ENCODE measurements at places on chromosomes 13 and 19.

- no peak for DNase-seq
These were observed 14.9 kb downstream of the DPF1 start for GRCh38 chr19:38209152-38209551.

GRCh38 chr13:39347926-39348901 is 254.8 kb downstream of the LHFPL6 start:
- no peak for DNase-seq

DNA sequence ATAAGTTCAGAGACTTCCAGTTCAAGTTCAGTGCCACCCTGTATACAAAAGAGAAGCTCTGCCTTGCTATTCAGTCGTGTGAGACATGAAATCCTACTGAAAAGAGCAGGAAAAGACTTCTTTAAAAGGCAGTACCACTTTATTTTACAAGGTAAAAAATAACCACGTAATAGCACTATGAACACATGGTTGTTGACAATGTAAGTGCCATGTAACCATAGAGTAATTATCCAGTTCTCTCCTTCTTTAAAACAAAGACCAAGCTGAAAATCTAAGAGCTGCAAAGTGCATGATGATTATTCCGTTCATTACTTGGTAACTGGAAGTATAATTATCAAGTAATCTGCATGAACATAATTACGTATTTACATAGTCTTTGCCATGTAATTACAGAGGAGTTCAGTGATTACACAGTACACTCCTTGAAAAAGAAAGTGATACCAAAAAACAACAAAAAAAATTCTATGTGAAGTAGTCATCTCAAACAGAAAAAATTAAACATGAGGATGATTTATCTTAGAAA is 288.7 kb downstream of the EFNB2 start:
- DNase-seq, result no peak

- no peak for DNase-seq
These were observed 1041.0 kb downstream of the UQCRFS1 start for GRCh38 chr19:28171983-28172382.

GRCh38 chr19:46999878-47000277 is 19.8 kb upstream of the NPAS1 start:
- DNase-seq, result no peak

GRCh38 chr13:71879129-71879535 is 12.1 kb upstream of the DACH1 start:
- no peak for DNase-seq

DNA sequence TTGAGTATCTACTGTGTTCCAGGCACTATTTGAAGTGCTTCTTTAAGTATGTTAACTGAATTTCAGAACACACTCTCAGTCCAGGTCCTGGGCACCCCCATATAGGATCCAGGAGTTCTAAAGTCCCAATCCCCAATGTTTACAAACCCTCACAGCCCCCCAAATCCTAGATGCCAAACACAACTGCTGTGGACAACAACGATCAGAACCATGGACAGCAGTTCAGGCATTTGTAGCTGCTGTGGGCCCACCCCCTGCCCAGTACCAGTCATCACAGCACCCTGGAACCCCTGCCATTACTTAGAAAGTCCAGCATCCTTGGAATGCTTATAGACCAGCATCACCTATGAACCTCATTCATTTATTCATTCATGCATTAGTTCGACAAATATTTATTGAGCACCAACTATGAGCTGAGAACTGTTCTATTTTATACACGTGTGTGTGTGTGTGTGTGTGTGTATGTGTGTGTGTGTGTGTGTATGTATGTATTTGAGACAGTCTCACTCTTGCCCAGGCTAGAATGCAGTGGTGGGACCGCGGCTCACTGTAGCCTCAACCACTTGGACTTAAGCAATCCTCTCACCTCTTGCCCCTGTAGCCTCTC is 19.3 kb upstream of the SDHAF1 start:
- DNase-seq, result no peak

DNA sequence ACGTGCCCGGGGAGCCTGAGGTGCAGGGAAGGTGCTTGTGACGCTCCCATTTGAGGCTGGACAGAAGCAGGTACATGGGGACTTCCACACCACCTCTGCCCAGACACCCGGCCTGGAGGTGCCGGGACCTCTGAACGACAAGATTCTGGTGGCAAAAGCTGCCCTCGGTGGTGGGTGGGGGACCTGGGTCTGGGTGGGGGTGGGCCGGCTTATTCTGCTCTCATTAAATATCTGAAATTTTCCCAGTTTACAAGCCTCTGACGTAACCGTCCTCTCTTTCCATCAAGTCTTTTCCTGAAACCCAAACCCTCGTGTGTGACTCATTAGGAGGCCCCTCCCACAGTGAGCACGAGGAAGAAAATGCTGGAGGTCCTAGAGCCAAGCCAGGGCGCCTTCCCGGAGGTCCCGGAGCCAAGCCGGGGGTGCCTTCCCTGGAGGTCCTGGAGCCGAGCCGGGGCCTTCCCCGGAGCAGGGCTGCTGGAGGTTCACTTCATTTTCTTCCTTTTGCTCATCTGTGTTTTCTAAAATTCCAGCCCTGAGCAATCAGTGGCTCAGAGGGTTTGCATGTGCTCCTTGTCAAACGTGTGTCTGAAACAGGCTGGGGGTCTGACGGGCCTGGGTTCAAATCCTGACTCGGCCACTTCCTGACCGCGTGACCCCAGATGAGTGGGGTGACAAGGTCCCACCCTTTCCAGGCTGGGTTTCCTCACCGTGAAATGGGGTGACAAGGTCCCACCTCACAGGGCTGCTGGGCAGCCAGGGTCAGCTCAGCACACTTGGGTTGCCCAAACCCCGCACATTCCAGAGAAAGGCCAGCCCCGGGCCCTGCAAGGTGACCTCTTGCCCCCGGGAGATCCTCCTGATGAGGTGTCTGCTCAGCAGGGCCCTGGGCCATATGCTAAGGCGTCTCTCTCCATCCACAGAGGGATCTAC is 10.0 kb downstream of the CFD start:
- DNase-seq, result no peak

DNA sequence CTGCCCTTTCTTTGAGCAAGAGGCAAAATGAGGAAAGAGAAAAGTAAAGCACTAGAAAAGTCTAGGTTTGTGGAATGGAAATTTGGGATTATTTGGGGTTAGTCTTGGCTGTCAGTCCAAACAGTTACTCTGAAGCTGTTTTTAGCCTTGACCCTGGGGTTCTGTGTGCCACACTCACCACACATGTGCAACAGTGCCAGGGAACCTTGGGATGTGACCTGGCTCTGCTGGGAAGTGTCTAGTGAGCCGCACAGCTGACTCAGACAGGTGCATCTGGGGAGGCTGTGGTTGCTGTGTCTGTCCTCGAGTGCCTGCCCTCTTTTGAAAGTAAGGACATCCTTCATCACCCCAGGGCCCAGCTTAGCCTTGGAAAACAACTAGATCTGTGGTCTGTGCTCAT is 15.8 kb downstream of the MICOS13 start:
- DNase-seq, result no peak

Data from T-helper 17 cell (primary cell).